ENCODE measurements at places on chromosomes 6 and 20.

- peak; percentile 98 for DNase-seq
These were observed 21.2 kb downstream of the TGM2 start for GRCh38 chr20:38143646-38144554.

DNA sequence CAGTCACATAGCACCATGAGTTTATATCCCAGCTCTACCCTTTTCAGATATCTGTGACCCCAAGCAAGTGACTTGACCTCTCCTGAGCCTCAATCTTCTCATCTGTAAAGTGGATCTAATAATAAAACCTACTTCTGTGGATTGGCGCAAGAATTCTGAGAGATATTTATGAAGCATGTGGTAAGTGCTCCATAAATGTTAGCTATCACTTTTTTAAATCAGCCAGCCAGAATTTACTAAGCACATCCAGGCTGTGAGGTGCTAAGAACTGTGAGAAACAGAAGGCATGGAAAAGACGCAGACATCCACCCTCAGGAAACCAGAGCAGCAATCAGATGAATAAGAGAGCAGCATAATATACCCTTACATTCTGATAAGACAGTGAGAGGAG lies 862 bp downstream of the C20orf96 start:
- no peak for DNase-seq

DNA sequence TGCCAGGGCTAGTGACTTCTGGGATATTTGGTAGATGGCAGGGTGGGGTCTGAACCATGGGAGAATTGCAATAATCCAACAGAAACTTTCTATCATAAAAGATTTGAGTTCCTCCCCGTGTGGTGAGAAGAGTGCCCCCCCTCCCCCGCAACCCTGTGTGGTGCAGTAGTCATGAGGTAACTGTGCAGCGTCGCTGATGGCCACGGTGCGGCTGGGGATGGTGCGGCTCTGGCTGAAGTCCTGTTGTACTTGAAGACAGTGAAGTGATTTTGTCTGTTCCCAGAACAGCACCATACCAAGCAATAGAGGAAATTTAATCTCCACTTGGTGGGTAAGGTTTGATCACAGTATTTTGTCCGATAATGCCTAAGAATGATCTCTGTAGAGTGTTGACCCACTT lies 654.8 kb upstream of the POU3F2 start:
- no peak for DNase-seq

- no peak for DNase-seq
These were observed 228.1 kb downstream of the TMEM200A start for GRCh38 chr6:130593948-130594347.

GRCh38 chr6:5672581-5673011 lies 334.1 kb downstream of the NRN1 start:
- peak; percentile 88 for DNase-seq

- DNase-seq = no peak
These were observed 235.0 kb upstream of the PRDM1 start for GRCh38 chr6:105851113-105851580.

- DNase-seq = no peak
These were observed 1.6 kb upstream of the ZSCAN12 start for GRCh38 chr6:28401172-28401571.

GRCh38 chr6:25486550-25486949 lies 165.5 kb upstream of the SCGN start:
- DNase-seq = no peak

GRCh38 chr6:2942914-2943563 lies 28.3 kb downstream of the SERPINB6 start:
- DNase-seq = peak; percentile 8

DNA sequence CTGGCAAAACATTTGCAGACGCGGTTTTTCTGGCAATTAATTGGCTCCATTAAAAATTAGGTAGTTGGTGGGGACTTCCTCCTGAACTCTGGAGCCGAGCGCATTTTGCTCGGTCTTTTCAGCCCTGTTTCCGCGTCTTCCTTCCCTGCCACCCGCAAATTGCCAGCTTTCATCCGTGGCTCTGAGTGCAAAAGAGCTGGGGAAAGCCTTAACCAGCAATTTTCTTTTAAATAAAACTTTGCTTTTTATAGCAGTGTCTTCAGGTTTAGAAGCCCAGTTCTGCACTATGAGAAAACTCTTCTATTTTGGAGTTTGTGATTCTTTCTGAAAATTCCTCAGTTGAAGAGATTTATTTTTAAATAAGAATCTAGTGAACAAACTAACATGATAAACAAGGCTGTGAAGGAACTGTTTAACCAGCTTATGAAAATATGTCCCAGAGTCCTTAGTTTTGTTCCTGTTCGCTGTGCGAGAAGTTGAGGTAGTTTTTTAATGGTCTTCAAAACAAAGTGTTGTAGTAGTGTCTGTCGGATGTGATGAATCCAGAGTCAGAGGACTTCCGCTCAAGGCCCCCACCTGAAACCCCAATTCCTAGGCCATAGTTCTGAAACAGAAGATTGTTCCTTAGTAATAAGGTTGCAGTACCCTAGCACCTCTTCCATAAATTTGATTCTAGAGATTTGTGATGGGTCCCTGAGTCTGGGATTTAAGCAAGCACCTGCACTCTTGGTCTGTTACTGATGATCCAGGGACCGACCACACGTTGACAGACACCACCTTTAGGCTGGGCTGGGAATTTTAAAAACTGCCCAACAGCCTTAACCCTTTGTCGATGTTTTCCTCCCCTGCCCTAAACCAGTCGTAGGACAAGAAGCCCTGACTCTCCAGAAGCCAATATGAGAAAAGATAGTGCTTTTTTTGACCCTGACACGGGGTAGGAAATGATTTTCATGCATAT lies 950 bp downstream of the KCTD20 start:
- peak; percentile 35 for DNase-seq

GRCh38 chr6:166570929-166571713 lies 15.4 kb downstream of the RAMACL start:
- no peak for DNase-seq

GRCh38 chr6:47628448-47629272 lies 69.7 kb upstream of the ADGRF4 start:
- DNase-seq = no peak

GRCh38 chr6:48916607-48917006 lies 546.4 kb downstream of the MMUT start:
- DNase-seq = no peak

GRCh38 chr6:136343700-136344099 lies 54.1 kb upstream of the BCLAF1 start:
- no peak for DNase-seq

GRCh38 chr20:17557675-17558006 lies 12.2 kb upstream of the DSTN start:
- no peak for DNase-seq

DNA sequence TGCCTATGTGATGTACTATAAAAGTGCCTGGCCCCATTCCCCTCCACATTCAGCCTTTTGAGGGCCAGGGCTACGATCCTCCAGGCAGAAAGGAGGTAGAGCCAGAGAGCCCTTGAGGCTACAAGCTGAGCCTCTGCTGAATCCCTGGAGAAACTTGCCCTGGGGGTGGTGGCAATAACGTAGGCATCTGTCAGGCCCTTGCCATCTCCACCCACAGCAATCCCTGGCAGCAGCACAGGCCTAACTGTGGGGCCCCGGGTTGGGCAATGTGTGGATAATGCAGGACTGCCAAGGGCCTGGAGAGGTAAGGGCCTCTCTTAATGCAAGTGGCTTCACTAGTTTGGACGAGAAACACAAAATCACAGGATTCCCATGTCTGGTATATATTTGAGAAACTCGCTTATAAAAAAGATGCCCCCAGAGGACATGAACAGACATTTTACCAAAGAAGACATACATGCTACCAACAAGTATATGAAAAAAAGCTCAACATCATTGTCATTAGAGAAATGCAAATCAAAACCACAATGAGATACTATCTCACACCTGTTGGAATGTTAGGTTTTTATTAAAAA lies 99.0 kb downstream of the QRSL1 start:
- no peak for DNase-seq

DNA sequence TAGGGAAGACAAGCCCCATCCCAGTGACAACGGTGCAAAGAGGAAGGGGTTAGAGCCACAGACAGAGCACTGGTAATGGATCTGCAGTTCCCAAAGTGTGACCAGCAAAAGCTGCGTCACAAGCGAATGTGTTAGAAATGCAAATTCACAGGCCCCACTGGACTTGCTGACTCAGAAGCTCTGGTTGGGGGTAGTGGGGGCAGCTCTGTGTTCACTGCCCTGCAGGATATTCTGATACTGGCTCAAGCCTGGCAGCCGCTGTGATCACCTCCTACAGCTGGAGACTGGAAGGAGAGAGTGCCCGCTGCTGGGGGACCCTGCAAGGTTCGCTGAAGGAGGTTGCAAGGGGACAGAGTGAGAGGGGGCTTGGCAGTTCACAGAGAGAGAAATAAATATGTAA lies 179.7 kb upstream of the CDH4 start:
- DNase-seq = no peak

DNA sequence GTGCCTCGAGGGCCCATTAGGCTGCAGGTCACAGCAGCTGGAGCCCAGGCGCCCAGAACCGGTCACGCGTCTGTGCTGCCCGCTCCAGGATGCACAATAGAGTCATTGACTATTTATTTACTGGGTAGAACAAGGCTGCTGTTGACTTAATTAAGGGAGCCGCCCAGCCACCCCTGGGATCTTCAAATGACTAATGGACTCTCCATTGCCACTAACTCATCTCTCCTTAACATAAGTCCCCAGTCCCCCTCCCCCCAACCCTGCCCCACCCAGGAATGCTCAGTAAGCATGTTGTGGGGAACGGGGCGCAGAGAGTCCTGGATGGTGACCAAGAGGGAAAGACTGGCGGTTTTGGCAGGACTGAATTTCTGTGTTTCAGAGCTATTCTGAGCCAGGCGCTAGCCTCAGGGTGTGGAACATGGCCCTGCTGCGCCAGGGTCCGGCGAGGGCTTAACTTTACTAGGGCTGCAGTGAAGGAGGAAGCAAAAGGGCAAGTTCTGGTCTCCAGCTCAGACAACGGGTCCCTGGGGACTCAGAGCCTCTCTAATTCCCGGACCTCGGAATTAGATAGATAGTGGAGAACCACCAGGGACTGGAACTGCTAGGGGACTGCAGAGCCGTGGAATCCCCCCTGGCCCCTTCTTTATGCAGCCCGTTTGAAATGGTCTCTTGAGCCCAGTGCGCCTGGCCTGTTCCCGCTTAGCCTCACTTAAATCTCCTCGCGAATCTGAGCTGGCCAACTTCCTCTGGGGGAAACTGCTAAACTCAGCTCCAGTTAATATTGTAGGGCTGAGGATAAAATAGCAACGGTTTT lies 1.5 kb upstream of the GRIK2 start:
- DNase-seq = no peak

DNA sequence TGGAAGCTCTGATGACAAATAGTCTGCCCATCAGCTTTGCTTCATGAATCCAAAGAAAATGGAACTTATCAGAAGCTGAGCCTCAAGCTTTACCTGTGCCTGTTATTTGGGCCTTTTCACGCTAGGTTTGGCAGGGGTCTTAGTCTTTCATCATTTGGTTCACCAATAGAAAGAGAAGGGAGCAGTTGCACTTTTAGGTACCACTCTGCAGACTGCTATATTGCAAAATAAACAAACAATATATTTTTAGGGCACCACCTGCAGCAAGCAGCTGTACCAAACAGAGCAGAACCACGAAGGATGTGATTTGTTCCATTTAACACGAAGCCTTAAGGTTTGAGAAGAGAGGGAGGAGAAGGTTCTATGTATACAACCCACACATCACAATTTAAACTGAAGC lies 291.4 kb upstream of the RNF217 start:
- no peak for DNase-seq

DNA sequence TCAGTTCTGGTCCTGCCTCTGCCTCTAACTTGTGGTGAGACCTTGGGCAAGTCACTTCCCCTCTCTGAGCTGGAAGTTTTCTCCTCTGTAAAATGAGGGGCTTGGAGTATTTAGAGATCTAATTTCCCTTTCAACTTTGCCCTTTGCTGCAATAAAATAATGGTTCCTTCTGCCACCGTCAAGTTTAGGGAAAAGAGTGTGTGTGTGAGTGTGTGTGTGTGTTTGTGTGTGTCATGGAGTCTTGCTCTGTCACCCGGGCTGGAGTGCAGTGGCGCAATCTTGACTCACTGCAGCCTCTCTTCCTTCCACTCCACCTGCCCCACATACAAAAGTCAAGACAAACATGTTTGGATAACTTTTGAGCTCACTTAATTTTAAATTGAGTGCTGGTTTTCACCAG lies 39.2 kb upstream of the PIM1 start:
- peak; percentile 79 for DNase-seq

- no peak for DNase-seq
These were observed 372.2 kb downstream of the LMBRD1 start for GRCh38 chr6:69424581-69424980.

DNA sequence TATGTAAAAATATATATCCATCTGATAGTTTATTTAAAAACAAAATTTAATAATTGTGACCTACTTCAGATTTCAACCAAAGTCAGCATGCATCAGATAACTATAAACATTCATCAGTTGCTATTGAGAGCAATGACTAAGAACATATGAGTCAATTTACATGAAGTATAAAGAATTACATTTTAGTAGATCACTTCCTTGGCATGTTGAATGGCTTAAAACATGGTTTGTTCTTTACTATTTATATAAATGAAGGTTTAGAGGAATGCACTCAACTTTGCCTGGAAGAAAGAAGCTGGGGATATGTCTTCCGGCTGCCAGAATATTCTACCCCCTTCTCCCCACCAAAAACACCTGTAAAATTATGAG lies 6.4 kb upstream of the FAM217A start:
- no peak for DNase-seq

- DNase-seq = no peak
These were observed 4.5 kb downstream of the RIPOR2 start for GRCh38 chr6:24931296-24931695.

DNA sequence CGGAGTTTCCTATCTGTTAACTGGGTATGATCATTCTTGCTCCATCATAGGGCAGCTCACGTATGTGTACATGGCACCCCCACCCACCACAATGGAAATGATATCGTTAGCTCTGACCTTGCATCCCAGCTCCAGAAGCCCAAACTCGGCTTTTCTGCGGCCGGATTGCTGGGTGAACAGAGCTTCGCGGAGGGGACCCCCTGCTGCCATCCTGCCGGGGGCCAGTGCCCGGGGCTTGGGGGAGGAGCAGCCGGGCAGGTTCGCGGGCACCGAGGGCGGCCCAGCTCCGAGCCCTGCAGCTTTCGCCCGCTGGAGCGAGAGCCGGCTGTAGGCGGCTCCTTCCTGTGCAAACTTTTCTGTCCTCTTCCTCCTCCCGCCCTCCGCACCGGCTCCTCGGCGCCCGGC lies 24.9 kb upstream of the FUCA2 start:
- peak; percentile 59 for DNase-seq

- no peak for DNase-seq
These were observed 41.5 kb downstream of the BPIFB4 start for GRCh38 chr20:33120934-33121333.

- DNase-seq = no peak
These were observed 444.6 kb downstream of the KIF16B start for GRCh38 chr20:16128538-16129106.

GRCh38 chr6:150008588-150008987 lies 16.7 kb downstream of the RAET1L start:
- no peak for DNase-seq

- no peak for DNase-seq
These were observed 130.1 kb upstream of the DST start for GRCh38 chr6:56772737-56773184.
